ENCODE measurements at places on chromosomes 2 and 18.

DNA sequence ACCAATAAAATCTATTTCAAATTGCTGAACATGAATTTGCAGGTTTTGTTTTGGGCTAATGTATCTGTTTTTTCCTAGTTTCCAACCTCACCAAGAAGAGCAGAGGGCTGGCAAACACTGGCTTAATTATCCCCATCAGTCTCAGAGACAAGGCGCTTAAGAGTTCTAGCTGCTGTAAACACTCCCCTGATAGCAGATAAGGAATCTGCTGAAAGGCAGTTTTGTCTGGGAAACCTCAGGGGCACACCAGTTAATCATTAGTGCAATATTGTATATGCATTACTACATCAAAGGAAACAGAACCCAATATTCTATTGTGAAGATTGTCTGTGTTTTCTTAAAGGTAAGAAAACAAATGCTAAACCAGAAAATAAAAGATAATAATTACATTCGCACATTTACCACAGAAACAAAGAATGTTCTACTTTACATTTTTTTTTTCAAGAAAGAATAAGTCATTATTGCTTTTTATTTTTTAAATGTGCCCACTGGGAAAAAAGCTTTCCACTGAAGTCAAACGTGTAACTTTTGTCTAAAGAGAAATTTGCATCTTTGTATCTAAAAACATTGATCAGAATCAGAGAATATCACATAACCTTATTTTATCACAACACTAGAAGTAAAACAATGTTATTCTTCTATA is 179.1 kb downstream of the ERBB4 start:
- DNase-seq = no peak

- DNase-seq = no peak
These were observed 57.3 kb upstream of the FAM117B start for GRCh38 chr2:202577250-202578183.

- no peak for DNase-seq
These were observed 4.7 kb downstream of the PLCL1 start for GRCh38 chr2:197809064-197809463.

DNA sequence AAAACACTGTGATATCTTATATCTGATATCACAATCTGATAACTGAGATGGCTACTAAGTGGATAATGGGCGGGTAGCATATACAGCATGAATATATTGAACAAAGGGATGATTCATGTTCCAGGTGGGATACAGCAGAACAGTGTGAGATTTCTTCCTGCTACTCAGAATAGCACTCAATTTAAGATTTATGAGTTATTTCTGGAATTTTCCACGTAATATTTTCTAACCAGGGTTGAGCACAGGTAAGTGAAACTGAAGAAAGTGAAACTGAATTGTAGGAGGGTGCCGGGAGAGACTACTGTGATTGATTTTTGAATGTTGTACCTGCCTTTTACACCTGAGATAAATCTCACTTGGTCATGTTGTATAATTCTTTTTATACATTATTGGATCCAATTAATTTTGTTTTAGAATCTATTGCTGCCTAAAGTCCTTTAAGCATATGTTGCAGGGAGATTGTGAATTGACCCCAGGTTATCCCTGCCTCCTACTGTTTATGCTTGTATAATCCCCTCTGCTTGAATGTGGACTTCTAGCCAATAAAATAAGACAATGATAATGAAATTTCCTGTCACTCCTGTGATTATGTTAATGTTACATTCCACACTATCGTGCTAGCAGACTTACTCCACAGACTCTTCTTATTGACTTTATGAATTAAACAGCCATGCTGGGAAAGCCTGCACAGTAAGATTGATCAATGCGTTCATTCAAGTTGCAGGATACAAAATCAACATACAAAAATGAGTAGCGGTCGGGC is 67.6 kb upstream of the RBBP8 start:
- no peak for DNase-seq

DNA sequence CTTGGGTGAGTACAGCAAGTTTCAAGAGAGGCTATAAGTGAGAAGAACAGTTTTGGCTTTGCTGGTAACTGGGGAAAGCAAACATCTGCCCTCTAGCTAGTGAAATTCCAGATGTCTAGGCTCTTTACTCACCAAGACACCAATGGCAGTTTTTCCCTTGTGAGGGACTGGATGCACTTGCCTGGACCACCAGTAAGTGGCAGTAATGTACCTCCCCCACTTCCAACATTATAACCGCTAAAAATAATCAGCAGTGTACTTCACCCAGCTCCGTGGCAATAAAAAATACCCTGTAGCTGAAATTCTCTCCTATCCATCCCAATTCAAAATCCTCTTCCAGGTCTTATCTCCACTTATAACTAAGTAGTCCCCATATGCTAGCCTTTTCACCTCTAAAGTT is 383.9 kb downstream of the ARHGAP15 start:
- no peak for DNase-seq

DNA sequence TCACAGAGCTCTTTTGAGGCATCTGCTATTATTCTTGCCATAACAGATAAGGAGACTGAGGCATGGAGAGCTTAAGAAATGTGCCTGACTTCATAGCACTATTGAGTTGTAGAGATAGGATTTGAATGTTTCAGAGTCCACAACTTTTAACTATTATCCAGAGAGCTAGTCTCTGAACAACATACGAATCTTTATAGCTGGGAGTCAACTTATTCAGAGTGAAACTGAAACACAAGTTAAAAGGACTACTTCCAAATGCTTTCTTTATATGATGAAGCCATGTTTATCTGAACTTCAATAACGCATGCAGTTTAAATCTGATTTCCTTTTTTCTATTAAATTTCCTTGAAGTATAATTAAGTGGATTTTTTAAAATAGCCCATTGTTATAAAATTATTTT is 268.8 kb downstream of the IKZF2 start:
- DNase-seq = no peak

DNA sequence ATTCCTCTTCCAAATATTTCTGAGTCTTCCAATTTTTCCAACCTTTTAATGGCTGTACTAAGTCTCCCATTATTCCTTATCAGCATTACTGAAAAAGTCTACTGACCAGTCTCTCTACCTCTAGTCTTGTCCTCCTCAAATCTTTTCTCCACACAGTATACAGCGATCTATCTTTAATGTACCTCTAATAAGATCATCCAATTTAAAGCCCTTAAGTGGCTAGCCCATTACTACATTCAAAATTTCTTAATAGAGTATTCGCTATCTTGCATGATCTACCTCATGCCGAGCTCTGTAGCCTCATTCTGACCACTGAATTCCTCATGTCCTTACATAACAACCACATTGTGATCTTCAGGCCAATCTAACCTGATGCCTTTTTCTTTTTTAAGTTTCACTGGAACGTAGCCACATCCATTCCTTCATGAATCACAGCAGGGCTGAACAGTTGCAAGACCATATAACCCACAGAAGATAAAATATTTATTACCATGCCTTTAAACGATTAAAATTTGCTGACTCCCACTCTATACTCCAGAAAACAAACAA is 57.9 kb downstream of the SLC66A3 start:
- DNase-seq = no peak

GRCh38 chr18:74528478-74528877 is 5.8 kb upstream of the CNDP1 start:
- DNase-seq = no peak

GRCh38 chr2:101382442-101382841 is 4.9 kb downstream of the CREG2 start:
- no peak for DNase-seq

DNA sequence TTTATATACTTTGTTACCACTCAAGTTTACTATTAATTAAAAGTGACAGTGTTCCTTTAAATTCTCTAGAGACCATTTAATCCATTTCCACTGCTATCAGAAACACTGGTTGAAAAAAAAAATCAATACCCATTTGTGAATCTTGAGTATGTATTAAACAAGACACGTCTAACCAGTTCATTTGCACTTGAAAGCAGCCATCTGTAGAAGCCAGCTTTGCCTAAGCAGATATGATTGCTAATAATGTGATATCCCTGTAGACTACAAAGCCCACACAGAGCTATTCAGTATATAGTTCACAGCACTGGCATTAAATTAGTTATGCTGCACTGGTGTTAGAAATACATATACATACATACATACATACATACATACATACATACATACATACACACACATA is 111.8 kb upstream of the SP3 start:
- DNase-seq = no peak

DNA sequence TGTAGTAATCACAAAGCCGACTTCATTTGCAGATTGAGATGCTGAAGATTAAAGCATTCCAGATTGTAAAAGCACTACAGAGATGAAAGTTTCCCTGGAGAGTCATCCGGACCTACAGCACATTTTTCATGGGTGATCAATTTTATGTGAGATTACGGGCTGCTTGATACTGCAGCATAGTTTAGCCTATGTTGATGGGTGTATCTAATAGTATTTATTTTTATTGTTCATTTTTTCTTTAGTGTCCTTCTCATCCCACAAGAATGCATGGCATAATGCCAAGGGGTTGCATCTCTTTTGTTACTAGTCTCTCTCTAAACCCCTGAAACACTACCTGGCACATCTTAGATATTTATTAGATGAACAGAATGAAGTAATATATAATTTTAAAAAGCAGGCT is 240.4 kb downstream of the MBD2 start:
- no peak for DNase-seq

DNA sequence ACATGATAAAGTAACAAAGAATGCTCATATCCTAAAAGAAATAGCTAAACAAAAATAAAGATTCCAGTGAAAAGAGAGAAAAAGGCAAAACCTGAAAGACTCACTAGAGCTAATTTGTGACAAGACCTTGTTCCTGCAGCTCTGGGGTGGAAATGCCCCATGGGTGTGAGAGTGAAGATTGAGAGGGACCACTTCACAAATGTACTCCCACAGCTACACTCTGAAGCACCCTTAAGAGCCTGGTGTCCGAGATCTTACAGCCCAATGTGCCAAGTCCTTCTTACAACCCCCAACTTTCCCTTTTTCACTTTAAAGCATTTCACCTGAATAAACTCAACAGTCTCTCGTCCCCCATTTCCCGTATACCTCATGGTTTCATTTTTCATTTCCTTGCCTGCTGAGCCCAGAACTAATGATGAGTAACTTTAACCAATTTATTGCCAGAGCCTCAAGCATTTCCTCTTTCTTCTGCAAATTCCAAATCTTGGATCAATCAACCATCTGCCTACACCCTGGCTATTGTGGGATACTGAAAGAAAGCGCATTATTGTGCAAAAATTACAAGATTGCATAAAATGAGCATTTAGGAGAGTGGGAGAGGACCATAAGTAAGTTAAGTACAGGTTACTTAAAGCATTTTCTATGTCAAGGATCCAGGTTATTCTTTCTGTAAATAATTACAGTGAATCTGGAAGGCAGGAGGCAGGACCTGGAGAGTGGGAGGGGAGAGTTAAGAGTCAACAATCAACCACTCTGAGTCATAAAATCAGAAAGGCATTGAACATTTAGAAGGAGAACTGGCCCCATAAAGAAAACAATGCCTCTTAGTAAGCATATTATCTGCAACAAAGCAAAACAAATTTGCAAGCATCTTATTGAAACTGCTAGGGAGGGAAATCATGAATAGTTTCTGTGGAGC is 804.4 kb upstream of the CELF4 start:
- no peak for DNase-seq

DNA sequence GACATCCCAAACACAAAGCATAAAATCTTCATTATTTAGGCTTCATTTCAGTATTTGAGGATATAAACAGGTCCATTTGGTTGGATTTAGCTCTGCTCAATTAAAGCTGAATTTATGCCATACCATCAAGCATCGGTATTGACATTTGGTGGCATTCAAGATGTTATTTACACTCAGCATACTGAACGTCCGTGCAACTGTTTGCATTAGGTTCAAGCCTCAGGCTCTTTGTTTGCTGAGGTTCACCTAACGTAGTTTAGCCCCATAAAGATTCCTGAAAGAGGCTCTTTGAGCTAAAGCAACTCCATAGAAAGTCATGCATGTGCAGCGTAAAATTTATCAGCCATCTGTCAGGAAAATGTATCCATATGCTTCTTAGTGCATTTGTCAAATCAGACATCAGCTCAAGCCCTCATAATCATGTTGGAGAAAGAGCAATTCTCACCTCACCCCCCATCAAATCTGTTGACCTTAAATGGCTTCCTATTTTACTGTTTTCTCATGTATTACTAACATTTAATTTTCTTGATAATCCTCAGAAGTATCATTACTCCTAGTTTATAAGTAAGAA is 366.9 kb downstream of the EPHA4 start:
- no peak for DNase-seq

DNA sequence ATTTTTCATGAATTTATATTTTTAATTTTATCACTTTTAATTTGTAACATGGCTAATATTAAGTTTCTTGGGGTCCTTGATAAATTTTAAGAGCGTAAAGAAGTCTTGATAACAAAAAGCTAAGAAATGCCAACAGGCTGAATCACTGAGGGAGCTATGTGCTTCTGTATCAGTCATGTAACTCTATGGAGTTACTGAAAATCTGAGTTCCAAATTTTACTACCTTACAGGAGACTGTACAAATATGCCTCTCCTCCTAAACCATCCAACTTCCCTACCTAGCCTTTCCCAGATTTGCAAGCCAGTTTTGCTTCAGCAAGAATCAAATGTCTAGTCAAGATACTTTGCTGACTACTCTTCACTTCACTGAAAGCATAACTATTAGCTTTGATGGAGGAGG is 35.7 kb downstream of the FEZ2 start:
- no peak for DNase-seq

DNA sequence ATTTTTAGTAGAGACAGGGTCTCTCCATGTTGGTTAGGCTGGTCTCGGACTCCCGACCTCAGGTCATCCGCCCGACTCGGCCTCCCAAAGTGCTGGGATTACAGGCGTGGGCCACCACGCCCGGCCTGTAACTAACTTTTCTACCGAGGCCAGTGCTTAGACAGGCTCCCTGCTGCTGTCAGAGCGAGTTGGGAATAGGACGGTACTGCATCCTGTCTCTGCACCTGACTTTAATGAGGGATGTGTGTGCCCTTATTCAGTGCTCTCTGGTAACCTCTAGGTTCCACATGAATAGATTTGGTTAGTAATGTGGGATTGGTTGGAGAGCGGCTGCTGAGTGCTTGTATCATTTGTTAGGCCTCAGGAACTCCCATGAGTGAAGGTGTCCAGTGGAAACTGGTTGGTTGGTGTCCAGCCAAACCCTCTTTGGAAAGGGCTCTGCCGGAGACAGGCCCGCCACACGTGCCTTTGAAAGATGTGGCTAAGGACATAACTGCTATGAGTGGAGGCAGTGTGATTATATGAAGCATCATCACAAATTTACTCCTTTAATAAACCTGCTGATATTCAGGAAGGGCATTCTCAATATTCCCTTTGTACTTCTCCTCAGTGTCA is 36.6 kb downstream of the MYOM1 start:
- no peak for DNase-seq

- no peak for DNase-seq
These were observed 62.0 kb upstream of the MRPS9 start for GRCh38 chr2:104975851-104976250.

GRCh38 chr2:172335736-172336135 is 91.7 kb upstream of the ITGA6 start:
- DNase-seq = no peak

DNA sequence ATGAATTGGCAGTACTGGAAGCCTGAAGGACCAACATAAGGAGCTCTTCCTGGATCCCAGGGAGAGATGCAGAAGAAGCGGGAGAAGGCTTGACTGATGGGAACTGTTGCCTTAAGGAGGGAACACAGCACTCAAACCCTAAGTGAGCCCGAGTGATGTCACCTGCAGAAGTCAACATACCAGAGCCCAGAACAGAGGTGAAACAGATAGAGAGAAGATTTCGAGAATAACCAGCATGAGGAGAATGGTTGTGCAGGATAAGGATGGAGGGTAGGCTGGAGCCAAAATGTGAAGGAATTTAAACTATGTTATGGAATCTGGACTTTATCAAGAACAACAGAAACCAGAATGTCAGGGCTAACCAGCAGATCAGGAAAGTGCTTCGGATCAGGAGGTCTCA is 463.1 kb upstream of the DDX18 start:
- DNase-seq = no peak

Measured in omental fat pad (tissue), 4 donors.